Tongue (tissue), 3 donors: ENCODE measurements at places on chromosomes 16 and 17.

GRCh38 chr17:61496174-61496956 is 44.1 kb downstream of the TBX4 start:
- DNase-seq = no peak

- no peak for DNase-seq
Observed at GRCh38 chr17:5718726-5719125, 134.4 kb upstream of the NLRP1 start.

GRCh38 chr16:1907226-1907860 is 10.9 kb downstream of the HS3ST6 start:
- no peak for DNase-seq

DNA sequence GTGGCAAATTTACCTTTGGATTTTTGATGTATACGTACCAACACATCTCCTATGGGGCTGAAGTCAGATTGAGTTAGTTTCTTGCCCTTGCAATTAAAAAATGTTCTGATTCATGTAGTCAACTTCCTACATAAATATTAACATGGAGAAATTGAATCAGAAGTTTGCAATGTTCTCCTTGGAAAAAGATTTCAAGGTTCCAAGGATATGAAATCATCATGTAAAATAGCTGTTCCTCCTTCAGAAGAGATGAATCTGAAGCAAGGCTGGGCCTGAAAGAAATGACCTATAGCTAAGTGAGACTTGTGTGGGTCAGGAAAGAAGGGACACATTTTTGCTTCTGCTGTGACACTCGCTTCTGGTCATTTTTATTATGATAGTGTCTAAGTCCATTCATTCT is 131.7 kb downstream of the RGS9 start:
- no peak for DNase-seq

DNA sequence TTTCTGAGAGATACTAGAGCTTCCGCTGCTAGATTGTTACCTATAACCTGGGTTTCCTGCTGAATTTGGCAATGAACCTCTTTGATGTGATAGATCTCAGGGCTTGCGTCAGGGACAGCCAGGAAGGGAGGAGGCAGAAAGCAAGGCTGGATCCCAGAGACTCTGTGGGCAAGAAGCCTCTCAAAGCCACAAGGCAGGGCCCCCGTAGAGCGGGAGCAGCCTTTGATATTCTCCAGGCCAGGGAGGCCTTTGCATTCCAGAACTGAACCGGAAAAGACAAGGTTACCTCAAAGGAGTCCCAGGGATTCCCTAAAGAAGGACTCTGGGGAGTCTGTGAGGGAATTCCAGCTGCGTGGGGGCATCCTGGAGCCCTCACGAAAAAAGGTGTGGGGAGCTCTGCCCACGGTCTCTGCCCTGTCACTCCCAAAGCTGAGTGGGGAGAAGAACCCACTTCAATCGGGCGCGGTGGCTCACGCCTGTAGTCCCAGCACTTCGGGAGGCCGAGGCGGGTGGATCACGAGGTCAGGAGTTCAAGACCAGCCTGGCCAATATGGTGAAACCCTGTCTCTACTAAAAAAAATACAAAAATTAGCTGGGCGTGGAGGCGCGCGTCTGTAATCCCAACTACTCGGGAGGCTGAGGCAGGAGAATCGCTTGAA is 14.3 kb upstream of the SCIMP start:
- no peak for DNase-seq

DNA sequence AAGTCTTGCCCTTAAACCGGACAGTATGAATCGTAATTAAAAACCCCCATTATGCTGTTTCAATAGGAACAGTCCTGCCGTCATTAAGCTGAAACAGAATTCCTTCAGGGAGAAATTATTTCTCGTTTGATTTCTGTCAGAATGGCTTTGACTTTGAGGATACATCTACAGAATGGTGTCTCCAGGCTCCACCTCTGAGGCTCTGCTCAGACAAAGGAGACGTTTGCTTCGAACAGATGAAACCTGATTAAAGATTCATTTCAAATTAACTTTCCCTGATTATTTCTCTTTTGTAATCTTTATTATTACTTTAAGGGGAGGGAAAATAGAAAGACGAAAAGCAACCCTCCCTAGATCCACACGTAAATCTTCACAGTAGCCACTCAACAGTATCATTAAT is 106.9 kb downstream of the TMEM114 start:
- no peak for DNase-seq

DNA sequence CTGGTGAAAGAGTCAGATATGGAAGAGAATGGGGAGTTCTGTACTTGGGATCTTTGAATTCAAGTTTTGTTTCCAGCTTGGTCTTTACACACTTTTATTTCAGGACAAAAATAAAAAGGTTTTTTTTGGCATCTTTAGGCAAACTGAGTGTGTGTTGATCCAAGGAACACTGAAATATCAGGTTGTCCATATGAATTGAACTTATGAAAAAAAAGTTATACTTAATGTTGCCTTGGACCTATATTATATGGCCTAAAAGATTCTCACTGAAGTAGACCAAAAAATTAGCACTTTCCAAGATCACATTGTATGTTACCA is 14.9 kb downstream of the KPNB1 start:
- no peak for DNase-seq

GRCh38 chr16:88007321-88007731 is 56.1 kb downstream of the BANP start:
- no peak for DNase-seq

DNA sequence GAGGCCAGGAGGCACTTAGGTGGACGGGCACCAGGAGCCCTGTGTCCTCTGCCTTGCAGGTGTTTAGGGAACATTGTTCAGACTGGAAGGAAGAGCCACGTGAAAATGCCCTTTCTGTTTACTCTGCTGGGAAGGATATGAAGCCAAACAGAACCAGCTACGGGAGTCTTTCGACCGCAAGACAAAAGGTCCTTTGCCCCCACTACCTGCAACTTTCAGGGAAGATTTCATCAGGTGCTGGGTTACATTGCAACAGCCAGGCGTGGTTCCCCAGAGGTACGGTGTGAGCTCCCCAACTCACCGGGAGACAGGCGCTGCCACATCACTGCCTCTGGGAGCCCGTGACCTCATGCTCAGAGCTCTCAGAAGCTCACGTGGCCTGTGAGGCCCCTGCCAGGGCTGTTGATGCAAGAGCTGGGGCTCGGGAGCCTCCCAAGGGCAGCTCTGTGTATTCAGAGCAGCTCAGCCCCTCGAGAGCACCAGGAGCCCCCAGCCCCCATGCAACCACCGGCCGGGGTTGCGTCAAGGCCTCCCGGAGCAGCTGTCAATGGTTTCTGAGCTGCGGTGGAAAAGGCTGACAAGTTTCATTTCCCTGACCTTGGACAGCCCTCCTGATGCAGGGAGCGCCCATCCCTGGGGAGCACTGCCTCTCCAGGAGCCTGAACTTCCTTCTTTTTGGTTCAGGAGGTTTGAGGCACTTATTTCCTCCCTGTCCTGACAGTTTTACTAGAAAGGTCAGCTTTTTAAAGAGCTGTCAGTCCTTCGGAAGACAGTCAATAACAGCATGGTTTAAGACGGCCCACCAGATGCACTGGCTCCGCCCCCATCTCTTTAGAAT is 42.1 kb downstream of the TBC1D16 start:
- DNase-seq = peak; percentile 84

DNA sequence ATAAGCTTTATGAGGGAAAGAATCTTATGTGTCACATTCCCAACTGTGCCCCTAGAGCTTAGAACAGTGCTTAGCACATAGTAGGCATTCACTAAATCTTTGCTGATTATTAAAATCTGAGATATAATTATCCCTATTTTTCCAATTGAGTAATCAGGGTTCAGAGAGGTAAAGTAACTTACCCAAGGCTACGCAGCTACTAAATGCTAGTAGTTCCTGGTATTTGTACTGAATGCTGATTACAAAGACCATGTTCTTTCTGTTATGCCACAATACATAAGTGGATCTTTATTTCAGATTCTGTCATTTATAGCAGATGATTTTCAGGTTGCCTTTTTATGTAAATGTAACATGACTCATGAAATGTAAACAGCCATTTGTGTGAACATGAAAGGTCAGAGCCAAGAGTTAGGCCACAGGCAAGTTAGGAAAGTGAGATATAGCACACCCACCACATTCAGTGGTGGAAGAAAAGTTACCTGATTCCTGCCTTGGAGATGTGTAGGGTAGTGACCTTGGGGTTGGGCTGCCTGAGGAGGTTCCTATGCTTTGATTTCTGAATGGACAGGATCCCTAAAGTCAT is 77.2 kb downstream of the FTO start:
- no peak for DNase-seq

GRCh38 chr17:7352910-7353635 is 1.1 kb downstream of the KCTD11 start:
- no peak for DNase-seq

DNA sequence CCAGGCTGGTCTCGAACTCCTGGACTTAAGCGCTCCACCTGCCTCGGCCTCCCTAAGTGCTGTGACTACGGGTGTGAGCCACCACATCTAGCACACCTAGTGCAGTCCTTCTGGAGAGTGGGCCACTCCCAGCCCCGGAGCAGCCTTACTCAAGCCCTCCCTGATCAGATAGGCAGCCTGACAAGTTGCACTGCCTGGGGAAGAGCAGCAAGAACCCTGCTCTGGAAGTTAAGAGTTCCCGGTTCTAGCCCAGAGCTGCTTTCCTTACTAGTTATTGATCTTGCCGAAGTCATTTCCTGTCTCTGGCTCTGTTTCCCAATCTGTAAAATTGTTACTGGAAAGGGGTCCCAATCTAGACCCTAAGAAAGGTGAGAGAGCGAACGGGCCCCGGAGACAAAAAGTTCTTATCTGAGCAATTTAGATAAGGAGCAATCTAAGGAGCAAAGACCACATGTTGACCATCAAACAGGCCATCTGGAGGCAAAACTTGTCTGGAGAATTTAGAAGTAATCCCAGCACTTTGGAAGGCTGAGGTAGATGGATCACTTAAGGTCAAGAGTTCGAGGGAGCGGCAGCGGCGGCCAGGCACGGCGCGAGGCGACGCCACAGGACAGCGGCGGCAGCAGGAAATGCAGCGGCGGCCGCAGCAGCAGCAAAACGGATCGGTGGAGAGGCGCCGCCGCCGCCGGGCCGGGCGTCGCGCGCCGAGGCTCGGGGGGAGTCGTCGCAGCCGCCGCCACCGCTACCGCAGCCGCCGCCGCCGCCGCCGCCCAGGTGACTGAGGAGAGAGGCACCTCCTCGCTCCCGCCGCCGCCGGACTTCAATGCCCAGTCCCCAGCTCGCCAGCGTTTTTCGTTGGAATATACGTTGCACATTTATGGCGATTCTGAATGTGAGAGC is 4.3 kb upstream of the NAGLU start:
- DNase-seq = peak; percentile 71

DNA sequence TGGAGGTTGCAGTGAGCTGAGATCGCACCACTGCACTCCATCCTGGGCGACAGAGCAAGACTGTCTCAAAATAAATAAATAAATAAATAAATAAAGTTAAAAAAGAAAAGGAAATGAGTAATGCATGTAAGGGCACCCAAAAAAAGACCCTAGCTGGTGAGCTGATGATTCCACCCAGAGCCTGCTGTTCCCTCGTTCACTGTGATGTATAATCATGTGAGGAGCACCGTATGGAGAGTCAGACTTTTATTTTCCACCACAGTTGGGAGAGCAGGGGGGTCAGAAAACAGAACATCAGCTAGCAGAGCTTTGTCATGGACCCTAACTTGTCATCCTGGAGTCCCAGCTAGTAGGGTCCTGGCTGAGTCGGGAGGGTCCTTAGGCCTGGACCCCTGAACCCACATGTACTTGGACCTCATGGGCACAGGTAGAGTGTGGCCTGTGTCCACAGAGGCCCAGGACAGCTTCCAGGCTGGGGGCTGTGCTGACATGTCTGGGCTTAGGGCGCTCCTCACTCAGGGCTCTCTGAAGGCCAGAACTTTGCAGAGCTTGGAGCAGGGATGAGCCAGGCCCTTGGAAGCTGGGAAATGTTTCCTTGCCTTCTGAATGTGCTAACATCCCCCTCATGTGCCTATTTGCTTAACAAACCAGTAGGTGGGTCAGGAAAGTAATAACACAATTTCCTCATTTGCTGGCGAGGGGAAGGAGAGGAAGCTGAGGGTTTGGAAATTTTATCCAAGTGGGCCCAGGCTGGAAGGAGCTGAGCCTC is 18.8 kb upstream of the LASP1NB start:
- no peak for DNase-seq

GRCh38 chr16:19001788-19002187 is 18.1 kb downstream of the TMC7 start:
- no peak for DNase-seq

DNA sequence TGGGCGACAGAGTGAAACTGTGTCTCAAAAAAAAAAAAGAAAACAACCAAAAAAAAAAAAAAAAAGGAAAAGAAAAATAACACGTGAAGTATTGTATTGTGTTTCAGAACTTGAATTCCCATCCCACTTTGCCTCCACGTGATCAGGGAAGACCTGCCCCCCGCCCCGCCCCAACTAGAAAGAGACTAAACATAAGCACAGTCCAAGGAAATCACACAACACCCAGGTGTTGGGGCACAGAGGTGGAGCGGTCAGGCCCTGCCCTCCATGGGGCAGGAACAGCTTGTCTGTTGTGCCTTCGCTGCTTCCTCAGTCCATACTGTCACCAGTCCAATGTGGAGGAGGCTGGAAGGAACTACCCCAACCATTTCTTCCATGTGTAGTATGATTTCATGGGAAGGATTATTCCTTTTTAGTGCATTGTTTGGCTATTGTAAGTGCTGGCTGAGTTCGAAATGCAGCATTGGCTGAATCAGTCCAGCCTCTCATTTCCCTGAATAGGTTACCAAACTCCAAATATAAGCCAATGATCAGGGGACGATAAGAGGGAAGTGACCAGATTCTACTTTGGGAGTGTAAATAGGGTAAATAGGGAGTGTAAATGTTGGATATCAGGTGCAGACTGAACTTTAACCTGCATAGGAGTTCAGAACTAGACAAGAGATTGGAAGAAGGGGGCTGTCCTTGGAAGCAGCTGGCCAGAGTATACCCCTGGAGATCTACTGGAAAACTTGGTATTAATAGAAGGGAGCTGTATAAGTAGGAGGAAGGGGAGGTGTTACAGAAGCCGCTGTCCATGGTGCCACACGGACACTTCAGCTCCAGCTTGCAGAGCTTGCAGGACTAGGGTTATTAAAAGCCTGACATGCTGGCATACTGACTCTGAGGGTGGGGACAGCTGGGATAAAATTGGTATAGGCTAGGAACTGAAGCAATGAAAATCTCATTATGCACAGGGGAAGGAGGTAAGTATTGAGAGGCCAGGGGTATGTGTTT is 50.7 kb downstream of the TANGO6 start:
- peak; percentile 78 for DNase-seq

DNA sequence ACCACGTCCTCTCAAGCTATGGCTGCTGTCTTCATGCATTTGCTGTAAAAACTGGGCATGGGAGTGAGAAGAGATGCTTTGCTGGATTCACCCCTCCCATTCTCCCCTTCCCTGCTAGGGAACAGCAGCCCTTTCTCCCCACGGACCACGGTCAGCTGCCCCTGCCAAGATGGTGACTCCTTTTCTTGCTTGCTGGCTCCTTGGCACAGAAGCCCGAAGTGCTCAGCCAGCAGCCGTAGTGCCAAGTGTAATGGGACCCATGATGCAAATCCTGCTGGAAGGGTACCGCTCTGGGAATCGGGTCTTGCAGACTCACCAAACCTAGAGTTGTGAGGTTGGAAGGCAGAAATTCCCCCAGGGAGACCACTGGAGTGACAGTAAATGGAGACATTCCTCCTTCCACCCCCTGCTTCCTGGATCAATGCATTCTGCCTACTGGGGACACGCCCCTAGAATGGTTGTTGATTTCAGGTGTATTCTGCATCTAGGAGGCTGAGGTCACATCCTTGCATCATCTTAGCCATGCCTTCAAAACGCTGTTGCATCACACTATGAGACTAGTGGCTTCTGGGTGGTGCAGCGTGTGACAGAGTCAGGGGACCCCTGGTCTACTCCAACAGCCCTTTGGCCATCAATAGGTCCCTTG is 63.0 kb upstream of the CBX4 start:
- DNase-seq = no peak

GRCh38 chr16:49469930-49470451 is 96.4 kb downstream of the C16orf78 start:
- no peak for DNase-seq

- no peak for DNase-seq
Observed at GRCh38 chr17:15659236-15659635, 24.9 kb downstream of the TRIM16 start.
